ENCODE measurements at places on chromosomes 12 and 14.

DNA sequence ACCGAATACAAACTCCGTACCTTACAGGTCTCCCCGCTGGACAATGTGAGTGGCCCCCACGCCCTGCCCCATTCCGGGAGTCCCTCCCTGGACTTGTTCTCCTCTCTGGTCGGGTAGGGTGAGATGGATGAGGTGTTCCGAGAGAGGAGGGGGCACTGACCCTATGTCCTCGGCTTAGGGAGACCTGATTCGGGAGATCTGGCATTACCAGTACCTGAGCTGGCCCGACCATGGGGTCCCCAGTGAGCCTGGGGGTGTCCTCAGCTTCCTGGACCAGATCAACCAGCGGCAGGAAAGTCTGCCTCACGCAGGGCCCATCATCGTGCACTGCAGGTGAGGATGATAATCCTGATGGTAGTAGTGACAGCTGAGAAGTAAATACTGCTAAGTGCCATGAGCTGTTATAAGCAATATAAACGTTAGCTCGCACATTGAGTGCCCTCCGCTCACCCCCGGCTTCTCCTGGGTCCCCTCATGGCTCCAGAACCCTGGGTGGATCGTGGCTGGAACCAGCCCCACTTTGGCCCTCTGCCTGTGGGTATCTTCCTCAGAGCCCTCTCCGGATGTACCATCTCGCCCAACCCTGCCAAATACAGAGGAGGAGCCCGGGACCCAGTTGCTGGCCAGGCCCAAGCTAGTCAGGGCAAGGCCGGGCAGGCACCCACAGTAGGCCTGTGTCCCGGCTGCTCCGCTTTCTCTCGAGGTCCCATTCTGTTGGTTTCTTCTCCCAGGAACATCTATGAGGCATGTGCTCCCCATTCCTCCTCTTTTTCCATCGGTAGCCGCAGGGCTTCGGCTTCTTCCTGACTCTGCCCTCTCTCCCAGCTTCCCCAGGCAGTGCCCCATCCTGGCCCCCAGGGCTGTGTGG, 6.8 kb downstream of the PTPN6 start:
- DNase-seq = no peak

- no peak for DNase-seq
These were observed 356.6 kb downstream of the FUT8 start for GRCh38 chr14:65769151-65769550.

DNA sequence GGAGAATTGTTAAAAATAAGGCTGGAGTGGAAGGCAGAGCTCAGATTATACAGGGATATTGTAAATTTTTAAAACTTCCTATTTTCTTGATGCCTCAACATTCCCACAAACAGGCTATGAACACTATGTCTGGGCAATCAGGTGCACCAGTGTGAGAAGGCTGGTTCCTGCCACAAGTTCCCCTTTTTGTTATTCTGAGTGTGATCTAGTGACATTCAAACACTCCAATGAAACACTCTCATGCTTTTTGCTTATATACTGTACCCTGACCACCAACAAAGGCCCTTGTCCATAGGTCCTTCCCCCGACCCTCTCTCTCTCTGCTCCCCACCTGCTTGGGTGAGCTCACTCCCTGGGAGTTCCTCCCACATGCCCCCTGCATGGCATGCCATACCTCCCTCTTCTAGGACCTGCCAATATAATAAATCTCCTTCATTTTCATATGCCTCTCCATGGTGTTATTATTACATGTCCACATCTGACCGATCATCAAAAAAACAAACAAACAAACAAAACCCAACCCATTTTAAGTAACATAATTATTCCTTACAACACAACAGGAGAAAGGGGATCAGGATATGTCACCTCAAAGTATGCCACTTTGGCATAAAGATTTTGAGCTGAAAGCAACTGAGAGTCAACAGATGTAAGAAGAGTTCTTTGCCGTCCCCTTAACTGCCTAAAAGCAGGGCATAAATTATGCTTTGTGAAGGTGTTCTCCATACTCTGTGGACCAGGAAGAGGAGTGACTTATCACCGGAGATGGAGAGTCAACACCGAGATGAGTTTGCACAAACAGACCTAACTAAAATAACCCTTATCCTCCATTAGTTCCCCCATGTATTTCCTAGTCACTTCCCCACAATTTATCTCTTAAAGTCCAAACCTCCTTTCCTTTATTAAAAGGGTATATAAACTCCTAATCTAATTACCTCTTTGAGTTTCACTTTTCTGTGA, 42.5 kb upstream of the CATSPERB start:
- DNase-seq = no peak

DNA sequence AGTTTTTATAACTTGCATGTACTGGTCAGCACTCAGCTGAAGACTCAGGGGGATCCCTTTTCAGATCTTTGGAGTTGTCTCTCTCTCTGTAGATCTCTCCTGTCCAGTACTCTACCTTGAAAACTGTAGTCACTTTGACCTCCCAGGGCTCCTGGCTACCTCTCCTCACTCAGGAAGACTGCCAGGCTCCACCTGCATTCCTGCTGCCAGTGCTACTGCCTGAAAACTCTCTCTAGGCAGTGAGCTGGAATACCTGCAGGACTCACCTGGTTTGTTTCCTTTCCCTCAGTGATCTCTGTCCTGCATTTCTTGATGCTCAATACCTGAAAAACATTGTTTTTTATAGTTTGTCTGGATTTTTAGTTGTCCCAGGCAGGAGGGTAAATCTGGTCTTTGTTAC, 87.4 kb downstream of the PRIMA1 start:
- DNase-seq = no peak

DNA sequence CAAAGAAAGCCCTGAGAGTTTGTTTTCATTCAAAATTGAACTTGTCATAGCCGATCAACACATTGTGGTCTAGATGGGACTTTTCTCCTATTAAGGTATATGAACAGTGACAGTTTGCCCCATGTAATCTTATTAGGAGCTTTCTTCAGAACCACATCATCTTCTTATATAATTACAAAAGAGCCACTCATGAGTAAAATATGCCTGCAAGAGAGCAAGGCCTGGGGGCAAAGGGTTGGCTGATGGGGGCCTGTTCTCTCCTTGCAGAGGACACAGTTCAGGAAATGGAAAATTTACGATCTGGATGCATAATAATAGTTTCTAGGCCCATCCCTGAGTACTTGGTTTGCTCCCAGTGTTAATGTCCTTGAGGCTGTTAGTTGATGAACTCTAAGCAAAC, 87.8 kb downstream of the FLRT2 start:
- no peak for DNase-seq

GRCh38 chr14:71267691-71268090, 360.4 kb downstream of the PCNX1 start:
- no peak for DNase-seq

GRCh38 chr14:41873686-41874317, 267.1 kb downstream of the LRFN5 start:
- peak; percentile 34 for DNase-seq

All from astrocyte of the hippocampus (primary cell).